CD4-positive, alpha-beta T cell treated with Interleukin-2 at 100 ng/mL for 4 hours (primary cell): ENCODE measurements at places on chromosomes 1 and 21.

DNA sequence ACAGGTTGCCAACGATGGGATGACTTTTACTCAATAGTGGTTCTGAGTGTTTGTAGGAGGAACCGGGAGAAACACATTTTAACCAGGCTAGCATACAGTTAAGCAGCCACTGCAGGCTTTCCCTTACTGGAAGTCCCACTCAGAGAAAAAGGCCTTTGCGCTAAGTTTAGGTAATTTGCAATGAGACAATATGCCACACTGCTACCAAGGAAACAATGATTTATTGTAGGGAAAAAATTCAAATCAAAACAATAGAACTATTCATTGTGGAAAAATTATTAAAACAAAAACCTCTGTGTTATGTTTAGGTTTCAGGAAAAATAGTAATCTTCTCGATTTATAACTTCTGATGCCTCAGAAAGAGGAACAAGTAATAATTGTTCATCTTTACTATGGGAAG is 51.4 kb upstream of the CR2 start:
- DNase-seq: no peak

DNA sequence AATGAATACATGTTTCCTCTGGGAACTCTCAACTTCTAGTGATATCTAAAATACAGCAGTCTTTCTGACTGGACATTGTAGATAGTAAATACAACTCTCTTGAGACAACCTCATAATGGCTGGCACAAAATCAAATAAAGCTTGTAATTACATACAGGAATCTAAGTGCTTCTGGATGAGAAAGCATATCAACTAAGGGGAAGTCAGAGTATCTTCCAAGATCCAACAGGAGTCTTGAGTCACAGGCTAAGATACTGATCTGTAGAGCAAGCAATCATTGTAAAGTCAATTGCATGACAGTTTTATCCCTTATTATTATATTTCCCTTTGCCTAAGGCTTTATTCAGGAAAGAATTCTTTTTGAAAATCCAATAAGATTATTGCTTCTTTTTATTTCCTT is 249.9 kb downstream of the LRRIQ3 start:
- no peak for DNase-seq

DNA sequence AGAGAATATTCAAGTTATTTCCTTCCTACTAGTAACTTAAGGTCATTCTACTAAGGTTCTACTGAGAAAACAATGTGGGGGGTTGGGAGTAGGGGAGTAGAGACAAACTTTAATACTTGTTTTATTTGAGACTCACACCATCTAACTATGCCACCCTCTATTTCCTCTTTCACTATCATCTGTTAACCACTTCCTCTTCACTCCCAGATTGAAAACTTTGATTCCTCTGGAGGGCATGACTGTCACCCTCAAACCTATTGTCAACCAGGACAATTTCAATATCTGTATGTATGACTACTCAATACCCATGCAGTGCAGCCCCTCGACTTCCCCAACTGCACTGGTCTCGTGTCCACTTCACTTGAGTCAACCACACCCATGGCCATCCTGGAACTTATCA is 165.6 kb upstream of the POGK start:
- DNase-seq: no peak

DNA sequence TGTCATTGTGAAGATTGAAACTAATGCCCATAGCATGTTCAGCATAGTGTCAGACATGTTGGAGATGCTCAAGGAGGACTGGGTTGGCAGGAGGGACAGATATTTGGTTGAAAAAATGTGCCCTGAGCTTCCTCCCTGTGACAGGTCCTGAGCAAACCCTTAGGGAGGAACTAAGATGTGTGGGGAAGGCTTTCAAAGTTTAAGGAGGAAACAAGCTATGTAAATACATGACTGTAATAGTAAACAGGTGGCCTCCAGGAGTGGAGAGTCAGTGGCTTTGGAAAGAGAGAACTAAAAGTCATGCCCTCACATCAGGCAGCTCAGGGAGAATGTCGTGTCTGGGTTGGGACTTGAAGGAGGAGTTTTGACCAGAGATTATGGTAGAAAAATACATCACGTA is 9.7 kb upstream of the KIRREL1 start:
- DNase-seq: no peak

DNA sequence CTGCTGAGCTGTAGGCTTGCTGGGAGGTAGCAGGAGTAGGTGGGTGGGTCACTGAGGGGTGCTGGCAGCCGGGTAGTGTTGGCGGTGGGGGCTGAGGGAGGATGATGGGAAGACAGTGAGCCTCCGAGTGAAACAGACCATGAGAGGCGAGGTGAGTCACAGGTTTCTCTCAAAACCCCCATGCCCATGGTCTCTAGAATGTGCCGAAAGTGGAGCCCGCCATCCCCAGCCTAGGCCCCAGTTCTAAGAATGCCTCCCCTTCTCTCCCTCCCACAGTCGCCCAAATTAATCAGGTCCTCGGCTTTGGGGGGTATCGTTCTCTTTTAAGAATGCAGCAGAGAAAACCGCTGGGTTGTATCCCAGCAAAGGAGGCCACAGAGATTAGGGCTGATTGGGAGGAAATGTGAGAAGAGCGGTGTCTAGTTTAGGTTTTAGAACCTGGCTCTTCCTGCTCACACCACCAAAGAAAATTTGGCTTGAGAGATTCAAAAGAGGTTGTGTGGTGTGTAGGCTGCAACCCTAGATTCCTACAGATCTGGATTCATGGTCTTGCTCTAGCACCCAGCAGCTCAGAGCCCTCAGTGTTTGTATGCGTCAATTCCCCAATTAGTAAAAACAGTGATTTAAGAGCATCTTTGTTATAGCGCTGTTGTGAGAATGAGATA is 27.7 kb upstream of the IL19 start:
- DNase-seq: no peak

DNA sequence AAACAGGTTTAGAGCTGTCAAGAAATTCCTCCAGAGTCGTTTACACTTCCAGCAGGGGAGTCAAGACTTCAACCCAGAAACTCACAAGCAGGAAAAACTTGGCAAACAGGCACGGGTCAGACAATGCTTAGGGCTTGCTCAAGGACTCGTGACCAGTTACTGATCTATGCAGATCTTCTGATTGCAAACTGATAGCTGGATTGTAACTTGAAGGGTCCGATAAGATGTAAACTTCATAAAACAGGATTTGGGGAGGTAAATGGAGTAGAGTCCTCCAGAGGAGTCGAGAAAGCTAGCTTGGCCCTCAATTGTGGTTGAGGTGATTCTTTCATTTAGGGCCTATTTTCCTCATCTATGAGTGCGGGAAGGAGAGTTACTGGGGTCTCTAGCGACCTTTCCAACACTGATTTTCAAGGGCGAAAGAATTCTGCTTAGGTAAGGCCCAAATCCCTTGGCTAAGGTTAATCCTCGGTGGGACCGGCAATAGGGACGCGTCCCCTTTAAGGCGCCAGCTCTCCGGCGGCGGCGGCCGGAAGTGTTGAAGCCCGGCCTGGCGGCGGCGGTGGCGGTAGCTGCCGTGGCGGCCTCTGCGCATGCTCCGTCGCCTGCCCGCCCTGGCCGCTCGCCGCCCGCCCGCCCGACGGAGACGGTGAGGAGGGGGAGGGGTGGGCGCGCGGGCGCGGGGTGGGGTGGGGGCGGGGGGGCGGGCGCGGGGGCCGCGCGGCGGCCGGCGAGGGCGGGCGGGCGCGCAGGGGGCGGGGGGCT is at the start of gene GMEB1:
Gene GMEB1, plus strand, starts transcription at position 594 of the 765 bp plus-strand sequence. CDS start 14,829 bp downstream, outside the sequence.
- peak; percentile 85 for DNase-seq

DNA sequence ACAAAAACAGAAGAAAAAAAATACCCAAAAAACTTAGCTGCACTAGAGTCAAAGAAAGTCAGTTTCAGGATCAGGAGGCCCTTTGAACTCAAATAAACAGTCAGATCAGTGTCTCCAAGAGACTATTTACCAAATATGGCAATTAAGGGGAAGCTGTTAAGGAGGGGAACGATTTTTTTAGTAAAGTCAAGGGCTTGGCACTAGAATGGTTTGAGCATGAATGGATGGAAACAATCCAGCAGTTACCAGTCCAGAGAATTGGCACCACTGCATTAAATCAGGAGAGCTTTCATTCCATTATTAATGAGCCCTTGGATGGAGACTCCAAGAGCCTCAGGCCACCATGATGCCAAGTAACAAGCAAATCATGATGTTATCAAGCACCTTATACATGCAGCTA is 7.2 kb downstream of the TRAPPC3 start:
- no peak for DNase-seq

- no peak for DNase-seq
Measured at GRCh38 chr1:41435570-41436178, 48.8 kb downstream of the EDN2 start.

DNA sequence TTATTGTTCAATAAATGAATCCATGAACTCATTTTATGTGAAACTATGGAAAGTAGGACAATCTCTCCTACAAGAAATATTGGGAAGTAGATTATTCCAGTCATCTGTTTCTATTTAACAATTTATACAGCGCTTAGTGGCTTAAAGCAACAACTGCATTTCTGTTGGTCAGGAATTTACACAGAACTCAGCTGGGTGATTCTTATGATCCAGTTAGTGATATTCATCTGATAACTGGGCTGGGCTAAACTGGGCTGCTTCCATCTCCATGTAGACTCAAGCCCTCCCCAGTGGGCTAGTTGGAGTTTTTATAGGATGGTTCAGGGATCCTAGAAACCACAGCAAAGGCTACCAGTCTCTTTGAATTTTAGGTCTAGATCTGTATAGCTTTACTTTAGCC is 497.9 kb upstream of the NEGR1 start:
- DNase-seq: no peak

GRCh38 chr1:81407000-81407821 is 393.5 kb upstream of the ADGRL2 start:
- DNase-seq: no peak

- DNase-seq: no peak
Measured at GRCh38 chr1:187928696-187929095, 1099.9 kb downstream of the PLA2G4A start.

GRCh38 chr1:73813236-73813635 is 384.7 kb downstream of the LRRIQ3 start:
- no peak for DNase-seq

- peak; percentile 11 for DNase-seq
Measured at GRCh38 chr1:67159233-67159632, 7.0 kb upstream of the IL23R start.

DNA sequence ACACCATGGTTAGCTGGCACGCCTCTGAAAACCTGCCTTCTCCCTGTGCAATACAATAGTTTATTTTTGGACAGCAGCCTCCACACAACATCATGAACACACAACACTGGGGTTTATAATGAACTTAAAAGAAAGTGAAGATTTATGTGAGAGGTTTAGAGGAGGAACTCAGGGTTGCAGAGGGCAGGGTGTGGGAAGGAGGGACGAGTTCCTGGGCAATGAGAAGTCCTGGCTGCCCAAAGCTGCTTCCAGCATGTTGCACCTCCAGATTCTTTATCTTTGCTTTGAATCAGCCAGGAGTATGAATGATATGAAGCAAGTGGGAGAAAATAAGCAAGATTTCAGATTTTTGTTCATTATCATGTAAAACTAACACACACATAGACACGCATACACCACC is 11.3 kb upstream of the LRRC8D start:
- no peak for DNase-seq

DNA sequence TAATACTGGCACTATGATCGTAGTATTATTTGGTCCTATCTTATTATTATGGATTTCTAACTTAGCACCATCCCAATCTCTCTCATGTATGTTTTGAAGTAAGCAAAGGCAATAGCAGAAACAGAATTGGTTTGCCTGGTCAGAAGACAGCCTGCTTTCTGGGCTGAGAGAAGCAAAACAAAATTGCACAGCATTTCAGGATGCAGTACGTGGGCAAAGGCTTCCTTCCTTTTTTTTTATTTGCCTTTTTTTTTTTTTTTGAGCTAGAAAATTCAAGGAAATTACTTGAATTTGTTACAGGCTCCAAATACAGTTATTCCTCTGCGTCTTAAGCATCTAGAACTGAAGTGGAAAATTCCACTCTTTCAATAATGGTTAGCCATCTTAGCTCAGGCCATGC is 8.8 kb downstream of the CDA start:
- DNase-seq: no peak

DNA sequence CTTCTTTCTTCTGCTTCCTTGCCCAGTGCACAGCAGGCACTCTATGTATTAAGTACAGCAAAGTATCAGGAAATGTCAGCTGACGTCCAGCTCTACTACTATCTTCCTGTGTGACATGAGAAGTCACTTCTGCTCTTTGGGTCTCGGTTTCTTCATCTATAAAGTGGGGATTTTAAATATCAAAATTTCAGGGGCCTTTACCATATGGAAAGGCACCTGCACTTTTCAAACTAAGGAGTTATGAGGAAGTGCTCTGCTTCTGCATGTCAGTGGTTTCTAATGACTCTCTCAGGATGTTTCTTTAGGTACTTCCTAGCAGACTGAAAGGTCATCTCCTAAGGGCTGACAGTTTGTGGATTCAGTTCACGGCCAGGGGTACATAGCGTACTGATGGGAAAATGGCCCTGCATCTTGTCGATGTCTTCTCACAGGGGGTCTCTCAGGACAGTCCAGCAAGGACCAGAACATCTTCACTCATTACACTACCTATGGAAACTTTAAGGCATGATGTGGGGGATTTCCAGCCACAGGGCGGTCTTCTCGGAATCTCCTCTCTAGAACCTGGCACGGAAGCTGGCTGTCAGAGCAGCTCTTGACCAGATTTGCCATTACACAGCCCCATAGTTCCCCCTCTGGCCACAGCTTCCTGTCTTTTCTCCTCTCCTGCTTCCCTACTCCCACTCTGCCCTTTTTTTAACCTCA is 42.0 kb upstream of the MTF1 start:
- no peak for DNase-seq

DNA sequence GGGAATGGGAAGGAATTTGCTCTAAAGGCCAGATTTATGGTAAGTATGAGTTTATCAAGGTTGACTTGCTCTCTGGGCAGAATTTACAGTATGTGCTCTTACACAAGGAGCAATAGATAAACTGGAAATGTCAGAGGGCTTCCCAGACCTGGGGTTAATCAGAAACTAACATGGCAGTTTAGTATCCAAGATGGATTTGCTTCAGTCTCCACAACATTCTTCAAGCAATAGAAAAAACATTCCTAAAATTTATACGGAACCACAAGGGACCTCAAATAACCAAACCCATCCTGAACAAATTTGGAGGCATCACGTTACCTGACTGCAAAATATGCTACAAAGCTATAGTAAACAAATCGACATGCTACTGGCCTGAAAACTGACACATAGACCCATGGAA is 606.7 kb upstream of the CHRM3 start:
- no peak for DNase-seq

DNA sequence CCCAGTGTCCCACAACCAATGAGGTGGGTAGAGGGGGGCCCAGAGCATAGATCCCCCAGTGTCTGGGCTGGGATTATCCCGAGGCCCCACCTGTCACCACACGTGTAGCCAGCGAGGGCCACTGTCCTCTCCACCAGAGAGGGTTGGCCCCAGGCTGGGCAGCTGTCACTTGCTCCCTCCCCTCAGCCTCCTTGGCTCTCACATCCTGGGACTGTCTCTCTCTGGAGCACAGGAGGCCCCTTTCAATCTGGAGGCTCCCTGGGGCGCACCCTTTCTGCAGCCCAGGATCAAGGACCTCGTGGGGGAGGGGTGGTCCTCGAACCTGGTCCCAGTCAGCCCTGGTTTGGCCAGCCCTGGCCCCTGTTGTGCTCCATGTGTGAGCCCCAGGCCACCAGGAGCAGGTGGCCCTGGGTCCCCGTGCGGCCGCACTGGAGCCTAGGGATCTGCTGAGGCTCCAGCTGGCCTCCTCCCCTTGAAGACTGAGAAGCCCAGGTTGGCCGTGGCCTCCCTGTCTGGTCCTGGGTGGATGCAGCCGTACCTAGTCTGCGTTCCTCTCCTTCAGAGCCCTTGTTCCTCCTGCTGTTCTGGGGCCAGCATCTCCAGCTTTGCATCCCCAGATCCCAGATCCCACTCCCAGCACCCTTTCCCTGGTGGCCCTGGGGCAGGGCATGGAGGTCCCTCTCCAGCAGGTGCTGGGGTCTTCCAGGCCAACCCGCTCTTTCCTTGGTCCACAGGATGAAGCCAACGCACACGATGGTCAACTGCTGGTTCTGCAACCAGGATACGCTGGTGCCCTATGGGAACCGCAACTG is 6.7 kb downstream of the TMEM201 start:
- no peak for DNase-seq
